ENCODE measurements at places on chromosomes 7 and 10. TPM values are rescaled to one million over a fixed set of nuclear protein-coding genes. Genes with fewer than 3 reads are reported as not detected.

The SLC39A12 gene
- total RNA-seq, result not detected

DNA sequence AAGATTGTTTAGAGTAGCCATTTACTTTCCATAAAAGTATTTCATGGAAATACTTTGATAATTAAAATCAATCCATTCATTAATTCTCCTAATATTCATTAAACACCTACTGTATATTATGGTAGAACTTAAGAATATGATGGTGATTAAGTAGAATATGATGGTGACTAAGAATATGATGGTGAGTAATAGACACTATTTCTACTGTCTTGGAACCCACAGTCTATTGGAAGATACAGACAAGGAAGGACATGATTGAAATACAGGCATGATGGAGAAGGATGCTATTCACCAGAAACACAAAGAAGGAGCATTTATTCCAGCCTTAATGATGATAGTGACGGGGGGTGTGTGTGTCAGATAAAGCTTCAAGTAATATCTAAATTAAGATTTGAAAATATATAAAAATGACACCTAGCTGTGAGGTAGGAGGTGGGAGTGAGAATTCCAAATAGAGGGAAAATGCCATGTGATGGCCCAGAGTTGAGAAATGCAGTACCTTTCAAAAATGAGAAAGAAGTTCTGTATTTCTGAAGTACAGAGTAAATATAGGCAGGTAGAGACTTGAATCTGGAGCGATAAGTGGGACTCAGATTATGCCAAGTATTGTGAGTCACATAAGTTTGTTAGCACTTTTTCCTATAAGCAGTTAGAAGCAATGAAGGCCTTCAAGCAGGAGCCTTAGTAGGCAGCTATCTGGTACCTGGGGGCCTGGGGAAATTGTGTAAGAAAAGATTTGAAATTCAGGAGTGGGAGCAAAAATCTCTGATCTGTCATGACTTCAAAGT, 12.5 kb upstream of the CDK13 start:
- H3K27me3 ChIP-seq, result peaks cover 6% of the 10 kb centered on the region
- no peaks in the 10 kb centered on the region for H3K4me1 ChIP-seq
- DNase-seq, result no peak
- H3K27ac ChIP-seq, result no peak overlapping the region
- H3K36me3 ChIP-seq, result no peaks in the 10 kb centered on the region

DNA sequence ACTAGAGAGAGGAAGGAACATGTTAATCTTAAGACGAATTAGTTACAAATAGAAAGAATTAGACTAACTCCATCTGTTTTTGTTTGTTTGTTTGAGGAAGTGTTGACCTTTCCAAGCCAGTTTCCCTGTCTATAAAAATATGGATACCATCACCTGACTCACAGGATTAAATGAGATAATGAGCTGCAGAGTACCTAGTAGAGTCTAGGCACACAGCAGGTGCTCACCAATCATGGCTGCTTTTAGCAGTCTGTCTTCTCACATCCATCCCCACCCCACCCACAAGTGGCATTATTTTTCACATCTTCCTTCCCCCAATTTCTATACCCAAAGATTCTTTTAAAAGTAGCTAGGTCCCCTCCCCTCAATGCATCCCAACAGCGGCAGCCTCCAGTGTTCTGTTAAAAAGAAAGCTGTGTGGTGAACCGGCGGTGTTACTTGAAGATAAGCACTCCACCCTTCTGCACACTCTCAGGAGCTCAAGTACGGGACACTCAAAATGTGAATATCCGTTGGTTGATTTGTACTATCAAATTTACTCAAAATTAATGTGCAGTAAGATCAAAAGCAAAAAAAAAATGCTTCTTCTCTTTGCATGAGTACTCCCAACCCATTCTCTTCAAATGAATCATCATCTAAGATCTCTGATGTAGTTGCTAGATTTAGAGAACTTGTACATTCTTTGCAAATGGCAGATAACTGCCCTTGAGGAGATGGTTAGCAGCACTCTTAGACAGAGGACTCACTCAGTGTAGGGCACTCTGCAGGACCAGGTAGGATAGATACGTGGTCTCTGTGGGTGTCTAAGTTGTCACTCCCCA, 145.4 kb upstream of the ASAH2 start:
- H3K36me3 ChIP-seq, result peaks cover 7% of the 10 kb centered on the region
- H3K4me3 ChIP-seq, result peak overlapping the region; percentile 71
- peaks cover 1% of the 10 kb centered on the region for H3K27me3 ChIP-seq
- no peak for DNase-seq
- peaks cover 37% of the 10 kb centered on the region for H3K4me1 ChIP-seq

DNA sequence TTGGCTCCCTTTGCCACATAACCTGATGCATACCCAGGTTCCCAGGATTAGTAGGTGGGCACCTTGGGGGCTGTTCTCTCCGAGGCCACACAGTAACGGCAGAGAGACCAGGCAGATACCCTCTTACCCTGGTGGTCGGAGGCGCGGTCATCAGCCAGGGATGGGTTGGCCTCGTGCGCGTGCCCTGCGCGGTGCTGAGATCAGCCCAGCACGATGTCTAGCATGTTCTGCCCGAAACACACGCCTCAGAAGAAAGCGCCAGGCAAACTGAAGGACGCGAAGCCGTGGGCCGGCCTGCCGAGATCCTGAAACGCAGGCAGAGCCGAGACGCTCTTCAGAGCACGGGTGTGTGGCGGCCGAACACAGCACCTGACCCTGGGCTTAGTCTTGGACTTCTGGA, 34.7 kb upstream of the CFAP46 start:
- no peak overlapping the region for H3K27ac ChIP-seq
- H3K27me3 ChIP-seq, result peaks cover 3% of the 10 kb centered on the region
- no peaks in the 10 kb centered on the region for H3K36me3 ChIP-seq
- no peak overlapping the region for H3K4me3 ChIP-seq
- no peaks in the 10 kb centered on the region for H3K4me1 ChIP-seq

DNA sequence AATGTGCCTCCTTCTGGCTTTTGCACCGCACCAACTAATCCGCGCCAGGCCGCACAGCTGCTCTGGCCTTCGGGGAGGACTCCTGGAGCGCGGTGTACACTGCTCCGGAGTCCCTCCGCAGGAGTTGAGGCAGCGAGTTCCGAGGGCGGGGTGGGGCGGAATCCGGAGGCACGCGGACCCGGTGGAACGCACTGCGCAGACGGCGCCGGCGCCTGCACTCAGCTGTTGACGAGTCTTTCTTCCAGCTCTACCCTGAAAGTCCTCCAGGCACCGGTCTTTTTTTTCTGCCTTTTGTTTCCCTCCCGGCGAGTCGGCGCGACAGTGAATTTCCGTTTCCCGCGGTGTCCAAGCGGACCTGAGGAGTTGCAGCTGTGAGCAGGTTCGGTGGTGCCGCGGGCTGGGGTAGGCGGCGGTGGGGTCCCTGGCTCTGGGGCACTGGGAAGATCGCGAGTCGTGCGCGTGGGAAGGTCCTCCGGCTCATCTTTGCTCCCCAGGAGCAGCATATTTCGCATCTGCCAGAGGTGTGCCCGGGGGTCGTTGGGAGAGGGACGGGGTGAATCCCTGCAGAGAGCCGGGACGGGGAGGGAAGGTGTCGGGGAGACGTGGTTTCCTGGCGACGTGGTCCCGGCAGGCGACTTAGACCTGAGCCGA, 44.1 kb downstream of the SFTPD start:
- peaks cover 13% of the 10 kb centered on the region for H3K4me1 ChIP-seq
- H3K27me3 ChIP-seq, result peaks cover 40% of the 10 kb centered on the region
- peak; percentile 34 for DNase-seq
- H3K27ac ChIP-seq, result peak overlapping the region; percentile 49
- H3K4me3 ChIP-seq, result peak overlapping the region; percentile 94
- H3K36me3 ChIP-seq, result peaks cover 6% of the 10 kb centered on the region

- no peaks in the 10 kb centered on the region for H3K4me1 ChIP-seq
- H3K4me3 ChIP-seq, result no peak overlapping the region
- H3K36me3 ChIP-seq, result no peaks in the 10 kb centered on the region
- no peak for DNase-seq
- peaks cover 3% of the 10 kb centered on the region for H3K27me3 ChIP-seq
Observed at GRCh38 chr10:127157506-127158200, 38.7 kb downstream of the INSYN2A start.

Data from activated T-helper 1 cell treated with anti-CD3 and anti-CD28 coated beads, Interleukin-12 subunit alpha, Interleukin-12 subunit beta, Interleukin-2, Interleukin-4 antibody, amounts not matched to agents 30 ng/mL and 10 ng/mL and 1 ng/mL, durations not matched to agents 14 hours and 24 hours and 36 hours (primary cell).